Activated T-cell treated with anti-CD3 and anti-CD28 coated beads, Interleukin-2, amount 50 U/mL, for 72 hours (primary cell): ENCODE measurements at places on chromosomes 12 and 14. TPM values are rescaled to one million over a fixed set of nuclear protein-coding genes. Genes with fewer than 3 reads are reported as not detected.

DPPA3 gene
- total RNA-seq, result not detected

CLEC4A gene
- total RNA-seq, result 0.95 TPM

ZNF268 gene
- total RNA-seq, result 16.7 TPM

COX8C gene
- total RNA-seq, result 1.2 TPM

KRT2 gene
- not detected for total RNA-seq

TAS2R9 gene
- total RNA-seq, result not detected

KRT1 gene
- not detected for total RNA-seq

TMEM263 gene
- total RNA-seq, result 39.7 TPM

EPYC gene
- total RNA-seq, result not detected

TGFB3 gene
- total RNA-seq, result 9.3 TPM

SLC16A7 gene
- total RNA-seq, result 40.2 TPM

GRCh38 chr14:63268771-63269170, 50.0 kb downstream of the GPHB5 start:
- DNase-seq, result no peak

GRCh38 chr14:33839193-33840076, 111.4 kb downstream of the EGLN3 start:
- peak; percentile 50 for DNase-seq

GRCh38 chr14:30799933-30800332, 74.4 kb upstream of the COCH start:
- no peak for DNase-seq

DNA sequence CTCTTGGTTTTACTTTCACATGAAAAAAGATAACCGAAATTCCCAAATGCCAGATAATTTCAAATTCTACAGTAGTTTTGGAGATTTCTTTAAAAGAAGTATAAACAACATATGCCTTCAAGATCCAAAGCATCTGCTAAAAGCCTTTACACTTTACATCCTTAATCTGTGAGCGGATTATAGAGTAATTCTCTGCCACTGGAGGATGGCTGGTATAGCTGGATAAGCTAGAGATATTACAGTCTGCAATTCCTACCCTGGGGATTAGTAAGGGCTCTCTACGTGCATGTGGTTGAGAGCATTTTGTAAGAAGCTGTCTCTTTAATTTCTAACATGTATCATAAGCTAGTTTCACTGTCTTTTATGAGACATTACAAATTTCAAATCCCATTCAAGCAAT, 240.3 kb upstream of the HMGA2 start:
- DNase-seq, result no peak

- DNase-seq, result no peak
Measured at GRCh38 chr12:62331306-62331705, 71.1 kb downstream of the USP15 start.

DNA sequence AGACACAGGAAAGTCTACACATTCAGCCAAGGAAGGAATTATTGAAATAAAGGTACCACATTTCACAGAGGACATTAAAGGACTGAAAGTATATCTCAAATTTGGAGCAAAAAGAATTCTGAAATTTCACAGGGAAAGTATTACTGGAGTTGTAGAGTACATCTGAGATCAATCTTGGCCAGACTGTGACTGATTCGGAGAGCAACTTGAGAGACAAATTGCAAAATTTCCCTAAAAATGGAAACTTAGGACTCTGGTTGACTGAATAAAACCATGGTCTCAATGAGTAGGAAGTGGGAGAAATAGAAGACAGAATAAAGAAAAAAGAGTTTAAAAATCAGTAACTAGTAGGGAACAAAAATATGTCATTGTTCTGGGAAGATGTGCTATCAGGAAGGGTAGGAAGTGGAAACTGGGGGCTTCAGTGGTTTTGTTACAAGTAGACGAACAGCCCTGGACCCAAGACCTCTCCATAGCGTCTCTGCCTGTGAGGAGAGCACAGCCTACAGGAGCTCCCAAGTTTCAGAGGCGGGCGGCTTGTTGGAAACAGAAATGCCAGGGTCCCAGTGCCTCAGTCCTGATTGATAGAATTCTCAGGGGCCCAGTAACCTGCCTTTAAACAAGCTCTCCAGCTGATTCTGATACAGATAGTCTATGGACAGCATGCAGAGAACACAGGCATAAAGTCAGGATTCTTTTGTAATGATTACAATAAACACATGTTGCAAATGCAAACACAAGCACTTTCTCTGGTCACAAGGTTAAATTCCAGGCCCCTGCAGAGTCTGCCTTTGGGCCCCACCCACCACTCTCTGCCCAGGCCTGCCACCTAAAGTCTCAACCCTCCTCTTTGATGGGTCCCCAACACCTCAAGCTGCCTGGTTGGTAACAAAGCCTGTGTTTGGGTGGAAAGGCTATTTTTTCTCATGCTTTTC, 63.1 kb downstream of the BBS10 start:
- DNase-seq, result no peak

GRCh38 chr12:67852701-67853100, 136.5 kb upstream of the IFNG-AS1 start:
- no peak for DNase-seq

- DNase-seq, result no peak
Measured at GRCh38 chr14:55628426-55628825, 48.4 kb downstream of the KTN1 start.

DNA sequence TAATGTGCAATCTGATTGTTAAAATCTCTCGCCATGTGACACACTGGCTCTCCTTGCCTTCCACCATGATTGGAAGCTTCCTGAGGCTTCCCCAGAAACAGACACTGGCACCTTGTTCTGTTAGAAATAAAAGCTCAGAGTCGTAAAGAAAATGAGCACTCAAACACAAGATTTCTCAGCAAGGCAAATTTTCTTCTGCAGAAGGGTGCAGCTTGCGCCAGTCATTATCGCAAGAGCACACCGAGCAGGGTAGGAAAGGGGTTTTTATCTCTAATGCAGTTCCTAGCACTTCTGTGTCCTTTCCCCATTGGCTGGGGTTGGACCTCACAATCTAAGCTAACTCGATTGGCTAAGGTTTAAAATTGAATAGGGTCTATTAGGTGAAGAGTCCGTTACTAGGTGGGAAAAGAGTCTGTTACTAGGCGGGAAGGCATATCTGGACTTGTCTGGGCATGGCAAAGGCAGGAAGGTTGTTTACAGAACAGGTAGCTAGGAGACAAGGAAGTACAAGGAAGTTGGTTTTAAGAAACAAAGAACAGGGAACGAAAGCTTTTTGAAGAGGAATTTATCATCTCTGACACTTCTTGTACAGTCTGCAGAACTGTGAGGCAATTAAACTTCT, 62.6 kb upstream of the BICD1 start:
- DNase-seq, result no peak

- DNase-seq, result no peak
Measured at GRCh38 chr14:76954394-76955190, 73.9 kb downstream of the IRF2BPL start.

DNA sequence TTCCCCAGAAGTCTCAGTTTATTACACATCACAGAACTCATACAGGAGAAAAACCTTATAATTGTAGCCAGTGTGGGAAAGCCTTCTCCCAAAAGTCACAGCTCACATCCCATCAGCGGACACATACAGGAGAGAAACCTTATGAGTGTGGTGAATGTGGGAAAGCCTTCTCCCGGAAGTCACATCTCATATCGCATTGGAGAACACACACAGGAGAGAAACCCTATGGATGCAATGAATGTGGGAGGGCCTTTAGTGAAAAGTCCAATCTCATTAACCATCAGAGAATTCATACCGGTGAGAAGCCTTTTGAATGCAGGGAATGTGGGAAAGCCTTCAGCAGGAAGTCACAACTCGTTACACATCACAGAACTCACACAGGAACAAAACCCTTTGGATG, 20.1 kb downstream of the ZNF84 start:
- no peak for DNase-seq

GRCh38 chr12:115492553-115492952, 784.9 kb downstream of the MED13L start:
- DNase-seq, result no peak

DNA sequence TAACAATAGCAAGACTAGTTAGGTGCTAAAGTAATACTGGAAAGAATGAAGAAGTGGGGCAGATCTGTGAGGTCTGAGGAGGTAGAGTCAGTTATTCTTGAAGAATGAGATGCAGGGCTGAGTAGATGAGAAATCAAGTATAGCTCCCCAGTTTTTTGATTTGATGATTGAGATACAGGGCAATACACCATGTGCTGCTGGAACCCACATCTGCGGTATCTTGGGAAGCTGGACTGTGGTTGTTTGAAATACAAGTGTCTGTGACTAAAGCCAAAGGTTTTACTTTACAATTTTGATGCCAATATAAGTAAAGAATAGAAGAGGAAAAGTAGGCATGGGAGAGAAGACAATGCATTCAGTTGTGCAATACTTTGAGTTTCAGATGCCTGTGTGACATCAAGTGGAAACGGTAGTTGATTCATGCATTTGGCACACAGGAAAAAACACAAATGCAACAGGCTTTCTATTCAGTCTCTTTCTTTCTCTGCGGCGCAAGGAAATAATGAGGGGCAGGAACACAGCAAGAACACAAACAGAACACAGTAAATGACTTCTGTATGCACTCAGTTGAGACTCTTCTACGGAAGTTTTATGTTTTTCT, 190.2 kb upstream of the SLC38A2 start:
- DNase-seq, result no peak

DNA sequence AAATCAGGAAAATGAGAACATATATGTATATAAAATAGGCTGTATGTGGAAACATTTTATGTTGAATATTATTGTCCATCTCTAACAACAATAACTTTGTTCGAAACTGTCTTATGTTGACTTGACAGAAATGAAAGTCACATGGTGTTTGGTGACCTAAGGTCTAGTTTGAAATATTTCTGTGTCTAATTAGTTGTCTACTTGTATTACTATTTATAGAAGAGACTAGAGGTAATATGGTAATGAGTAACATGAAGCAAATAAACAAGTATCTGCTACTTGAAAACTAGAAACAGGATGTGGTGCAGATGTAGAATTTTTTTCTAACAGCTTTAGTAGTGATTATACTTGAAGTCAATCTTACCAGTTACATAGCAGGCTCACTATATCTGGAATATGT, 3.9 kb downstream of the GPHN start:
- no peak for DNase-seq

GRCh38 chr14:62682208-62682607, 363.1 kb downstream of the KCNH5 start:
- no peak for DNase-seq

GRCh38 chr14:73462048-73462715, 3.8 kb upstream of the NUMB start:
- DNase-seq, result no peak

- no peak for DNase-seq
Measured at GRCh38 chr14:103257211-103257962, 76.7 kb upstream of the EIF5 start.

- no peak for DNase-seq
Measured at GRCh38 chr14:51328772-51329353, 88.8 kb downstream of the TMX1 start.

DNA sequence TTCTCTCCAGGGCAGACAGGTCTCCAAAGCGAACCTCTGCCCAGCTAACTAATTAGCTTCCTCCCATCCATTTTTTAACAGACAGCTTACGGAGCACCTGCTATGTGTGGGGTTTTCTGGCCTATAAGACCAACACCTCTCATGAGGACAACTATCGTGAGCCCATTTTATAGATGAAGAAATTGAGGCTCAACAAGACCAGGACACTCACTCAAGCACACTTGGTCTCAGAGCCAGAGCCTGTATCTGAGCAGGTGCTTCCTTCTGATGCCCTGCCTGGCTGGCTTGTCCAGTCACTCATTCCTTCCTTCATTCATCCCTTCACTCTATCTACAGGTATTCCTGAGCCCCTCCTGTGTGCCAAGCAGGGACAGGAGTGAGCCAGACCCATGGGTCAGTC, 6.1 kb downstream of the TRPV4 start:
- DNase-seq, result no peak

- no peak for DNase-seq
Measured at GRCh38 chr12:57058454-57058853, 8.5 kb upstream of the MYO1A start.

DNA sequence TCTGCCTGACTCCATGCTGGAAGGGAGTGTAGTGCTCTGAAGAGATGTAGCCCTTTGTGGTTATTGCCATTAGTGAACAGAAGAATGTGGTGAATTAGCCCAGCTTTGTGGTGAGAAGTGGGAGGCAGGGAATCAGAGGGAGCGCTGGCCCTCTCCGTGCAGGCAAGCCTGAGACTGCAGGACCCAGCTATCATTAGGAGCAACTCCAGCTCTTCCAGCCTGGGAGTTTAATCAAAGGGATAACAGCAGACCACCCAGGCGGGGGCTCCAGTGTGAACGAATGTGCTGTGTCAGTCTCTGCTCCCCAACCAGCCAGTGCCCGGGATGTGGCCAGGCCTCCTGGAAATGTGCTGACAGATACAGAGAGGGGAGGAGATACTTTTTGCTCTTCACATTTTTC, 142.7 kb downstream of the TTLL5 start:
- DNase-seq, result no peak

GRCh38 chr14:78863143-78863542, 693.0 kb downstream of the NRXN3 start:
- peak; percentile 3 for DNase-seq

- peak; percentile 26 for DNase-seq
Measured at GRCh38 chr14:104753528-104754212, 723 bp downstream of the SIVA1 start.

- DNase-seq, result peak; percentile 49
Measured at GRCh38 chr12:3034067-3034750, 43.0 kb upstream of the TSPAN9 start.

DNA sequence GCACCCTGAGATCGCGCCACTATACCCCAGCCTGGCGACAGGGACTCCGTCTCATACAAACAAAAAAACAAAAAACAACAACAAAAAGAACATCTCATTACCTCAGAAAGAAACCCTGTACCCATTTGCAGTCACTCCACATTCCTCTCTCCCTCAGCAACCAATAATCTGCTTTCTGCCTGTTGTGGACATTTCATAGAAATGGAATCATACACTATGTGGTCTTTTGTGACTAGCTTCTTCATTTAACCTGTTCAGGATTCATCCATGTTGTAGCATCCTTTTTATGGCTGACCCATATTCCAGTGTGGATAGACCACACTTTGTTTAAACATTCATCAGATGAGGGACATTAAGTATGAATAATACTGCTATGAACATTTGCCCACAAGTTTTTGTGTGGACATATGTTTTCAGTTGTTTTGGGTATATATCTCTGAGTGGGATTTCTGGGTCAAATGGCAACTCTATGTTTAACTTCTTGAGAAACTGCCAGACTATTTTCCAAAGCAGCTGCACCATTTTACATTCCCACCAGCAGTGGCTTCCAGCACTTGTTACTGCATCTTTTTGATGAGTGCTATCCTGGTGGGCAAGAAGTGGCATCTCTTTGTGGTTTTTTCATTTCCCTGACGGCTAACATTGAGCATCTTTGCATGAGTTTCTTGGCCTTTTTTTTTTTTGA, 5.9 kb upstream of the RCOR1 start:
- DNase-seq, result no peak

- DNase-seq, result no peak
Measured at GRCh38 chr14:92892589-92892988, 30.4 kb upstream of the CHGA start.

DNA sequence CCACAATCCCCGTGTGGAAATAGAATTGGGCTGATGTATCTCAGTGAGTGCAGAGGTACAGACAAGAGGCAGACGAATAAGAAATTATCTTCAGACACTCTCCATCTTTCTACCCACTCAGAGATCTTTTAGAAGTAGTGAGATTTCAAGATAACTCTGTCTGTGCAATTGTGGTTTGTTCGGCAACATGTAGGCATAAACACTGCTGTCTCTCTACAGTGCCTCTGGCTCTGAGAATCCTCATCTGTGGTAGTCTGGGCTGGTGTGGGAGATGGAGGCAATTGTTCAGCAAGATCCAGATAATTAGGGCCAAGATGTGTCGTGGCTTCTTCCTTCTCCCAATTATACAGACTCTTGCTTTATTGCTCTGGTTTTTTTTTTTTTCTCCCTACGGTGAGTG, 3.1 kb downstream of the HOXC13 start:
- no peak for DNase-seq
